ENCODE measurements at places on chromosomes 4 and X.

GRCh38 chr4:88010966-88011365 is 3.5 kb downstream of the PKD2 start:
- H3K27ac ChIP-seq: no peak overlapping the region
- peaks cover 9% of the 10 kb centered on the region for H3K27me3 ChIP-seq
- peaks cover 44% of the 10 kb centered on the region for H3K4me1 ChIP-seq
- no peak for DNase-seq
- peaks cover 8% of the 10 kb centered on the region for H3K36me3 ChIP-seq

GRCh38 chr4:79576429-79576753 is 168.4 kb upstream of the GK2 start:
- H3K36me3 ChIP-seq: no peaks in the 10 kb centered on the region
- no peak overlapping the region for H3K27ac ChIP-seq
- no peak overlapping the region for H3K4me3 ChIP-seq

DNA sequence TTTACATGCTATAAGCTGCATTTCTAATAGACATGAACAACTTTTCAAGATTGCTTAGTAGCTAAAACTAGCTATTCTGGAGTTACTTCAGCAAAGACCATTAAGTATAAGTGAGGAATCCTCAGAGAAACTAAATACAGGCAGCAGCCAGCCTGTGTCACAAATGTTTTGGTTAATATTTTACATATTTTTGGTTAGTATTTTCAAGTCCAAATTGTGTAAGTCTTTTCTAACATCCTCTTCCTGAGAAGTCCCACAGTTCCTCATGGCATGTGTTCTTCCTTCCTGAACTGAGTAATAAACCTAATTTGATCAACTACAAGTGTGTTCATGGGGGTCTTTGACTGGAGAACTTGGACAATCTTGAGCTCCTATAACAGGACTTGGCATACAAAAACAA is 42.4 kb upstream of the MCF2 start:
- H3K27ac ChIP-seq: no peak overlapping the region
- peaks cover 38% of the 10 kb centered on the region for H3K36me3 ChIP-seq
- H3K27me3 ChIP-seq: no peaks in the 10 kb centered on the region
- DNase-seq: no peak

DNA sequence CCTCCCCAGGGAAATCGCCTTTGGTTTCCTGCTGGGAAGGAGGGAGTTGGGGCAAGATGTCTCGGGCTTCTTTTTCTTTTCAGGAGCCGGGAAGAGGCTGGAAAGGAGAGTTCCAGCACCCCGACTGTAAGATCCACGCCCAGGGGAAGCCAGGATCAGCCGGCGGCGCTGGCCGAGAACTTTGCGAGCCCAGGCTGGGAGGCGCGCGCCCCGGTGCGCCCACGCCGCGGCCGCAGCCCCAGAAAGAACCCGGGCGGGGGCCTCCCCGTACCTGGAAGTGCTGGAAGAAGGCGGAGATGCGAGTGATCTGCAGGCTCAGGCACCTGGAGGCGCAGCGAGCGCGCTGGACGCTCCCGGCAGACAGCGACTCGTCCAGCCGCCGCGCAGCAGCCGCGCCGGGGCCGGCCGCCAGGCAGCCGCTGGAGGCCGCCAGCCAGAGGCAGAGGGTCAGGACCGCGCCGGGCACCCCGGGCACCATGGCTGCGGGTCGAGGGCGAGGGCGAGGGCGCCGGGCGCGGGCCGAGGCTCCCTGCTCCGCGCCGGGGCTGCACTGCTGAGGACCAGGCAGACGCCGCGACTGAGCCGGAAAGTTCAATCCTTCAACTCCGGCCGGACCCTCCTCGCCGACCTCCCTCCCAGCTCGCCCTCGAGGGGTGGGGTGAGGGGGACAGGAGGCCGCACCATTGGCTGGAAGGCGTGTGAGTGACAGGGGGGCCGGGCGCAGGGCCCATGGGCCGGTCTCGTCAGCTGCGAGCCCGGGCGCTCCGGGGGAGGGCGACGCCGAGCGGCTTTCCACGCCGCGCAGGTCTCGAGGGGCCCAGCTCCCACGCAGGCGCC is at the start of gene ANOS1:
Gene ANOS1, minus strand, starts transcription at position 579 of the 837 bp plus-strand sequence. Its CDS starts 101 bp downstream, at position 478.
- no peak within 1 kb of the TSS for H3K27ac ChIP-seq
- H3K36me3 ChIP-seq: no peaks in the 10 kb centered on the region
- H3K27me3 ChIP-seq: peaks cover 25% of the 10 kb centered on the region
- peaks cover 2% of the 10 kb centered on the region for H3K4me1 ChIP-seq
- H3K4me3 ChIP-seq: no peak within 1 kb of the TSS

- H3K27ac ChIP-seq: peak overlapping the region; percentile 34
- H3K27me3 ChIP-seq: peaks cover 17% of the 10 kb centered on the region
- H3K4me3 ChIP-seq: peak overlapping the region; percentile 43
- H3K36me3 ChIP-seq: peaks cover 1% of the 10 kb centered on the region
- peak; percentile 75 for DNase-seq
- peaks cover 29% of the 10 kb centered on the region for H3K4me1 ChIP-seq
These were observed 23.6 kb upstream of the YTHDC1 start for GRCh38 chr4:68373513-68373912.

DNA sequence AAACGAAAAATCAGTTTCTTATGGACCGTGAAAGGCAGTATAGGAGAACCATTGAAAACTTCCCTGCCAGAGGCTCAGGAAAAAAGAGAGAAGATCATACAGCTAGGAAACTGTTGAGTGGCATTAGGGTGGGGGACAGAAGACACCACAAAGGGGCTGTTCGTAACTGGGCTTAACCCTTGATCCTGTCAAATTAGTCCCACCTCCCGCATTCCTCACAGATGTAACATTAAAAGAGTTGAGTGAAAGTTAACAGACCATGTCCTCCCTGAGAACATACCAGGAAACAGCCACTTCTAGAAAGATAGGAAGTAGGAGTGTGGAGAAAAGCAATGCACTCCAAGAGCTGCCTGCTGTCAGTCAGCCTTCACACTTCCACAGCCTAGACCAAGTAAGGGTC is 8.7 kb downstream of the SHROOM4 start:
- H3K4me1 ChIP-seq: no peaks in the 10 kb centered on the region
- no peak overlapping the region for H3K4me3 ChIP-seq
- peaks cover 1% of the 10 kb centered on the region for H3K27me3 ChIP-seq
- no peak overlapping the region for H3K27ac ChIP-seq

DNA sequence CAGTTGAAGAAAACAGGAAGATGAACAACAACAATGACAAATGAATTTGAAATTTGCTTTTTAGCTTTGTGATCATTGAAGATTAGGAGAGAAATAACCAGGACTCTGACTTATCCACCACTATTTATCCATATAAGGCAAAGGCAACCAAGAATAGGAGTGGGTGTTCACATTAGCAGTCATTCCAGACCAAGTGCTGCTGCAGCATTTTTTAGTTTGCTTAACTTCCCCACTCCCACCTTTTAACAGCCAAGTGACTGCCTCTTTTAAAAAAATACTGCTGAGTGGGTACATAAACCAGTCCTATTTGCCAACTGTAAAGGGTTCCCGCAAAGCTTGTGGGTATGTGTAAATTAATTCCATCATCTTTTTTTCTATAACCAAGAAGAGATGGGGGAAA is 230.9 kb downstream of the IQCM start:
- no peaks in the 10 kb centered on the region for H3K36me3 ChIP-seq
- no peak for DNase-seq
- no peak overlapping the region for H3K4me3 ChIP-seq
- H3K27me3 ChIP-seq: no peaks in the 10 kb centered on the region
- H3K4me1 ChIP-seq: no peaks in the 10 kb centered on the region

DNA sequence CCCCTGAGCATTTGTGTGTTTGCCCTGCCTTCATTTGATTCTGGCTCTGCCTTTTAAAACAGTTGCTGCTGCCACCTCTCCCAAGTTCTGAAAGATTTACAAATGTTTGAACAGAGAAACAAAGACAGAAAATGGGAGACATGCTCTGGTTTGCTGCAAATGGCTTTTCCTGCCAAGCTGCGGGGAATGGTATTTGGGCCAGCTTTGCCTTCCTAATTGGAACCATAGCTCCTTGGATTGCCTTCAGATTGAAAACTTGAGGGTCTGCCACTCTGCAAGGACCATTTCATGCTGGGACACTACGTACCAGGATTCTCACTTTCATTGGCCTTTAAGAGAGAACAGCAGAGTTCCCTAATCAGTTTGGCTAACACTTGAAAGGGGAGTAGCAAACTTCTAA is 74.9 kb downstream of the NHS start:
- H3K27me3 ChIP-seq: peaks cover 1% of the 10 kb centered on the region
- H3K27ac ChIP-seq: no peak overlapping the region
- no peaks in the 10 kb centered on the region for H3K36me3 ChIP-seq
- H3K4me1 ChIP-seq: no peaks in the 10 kb centered on the region

DNA sequence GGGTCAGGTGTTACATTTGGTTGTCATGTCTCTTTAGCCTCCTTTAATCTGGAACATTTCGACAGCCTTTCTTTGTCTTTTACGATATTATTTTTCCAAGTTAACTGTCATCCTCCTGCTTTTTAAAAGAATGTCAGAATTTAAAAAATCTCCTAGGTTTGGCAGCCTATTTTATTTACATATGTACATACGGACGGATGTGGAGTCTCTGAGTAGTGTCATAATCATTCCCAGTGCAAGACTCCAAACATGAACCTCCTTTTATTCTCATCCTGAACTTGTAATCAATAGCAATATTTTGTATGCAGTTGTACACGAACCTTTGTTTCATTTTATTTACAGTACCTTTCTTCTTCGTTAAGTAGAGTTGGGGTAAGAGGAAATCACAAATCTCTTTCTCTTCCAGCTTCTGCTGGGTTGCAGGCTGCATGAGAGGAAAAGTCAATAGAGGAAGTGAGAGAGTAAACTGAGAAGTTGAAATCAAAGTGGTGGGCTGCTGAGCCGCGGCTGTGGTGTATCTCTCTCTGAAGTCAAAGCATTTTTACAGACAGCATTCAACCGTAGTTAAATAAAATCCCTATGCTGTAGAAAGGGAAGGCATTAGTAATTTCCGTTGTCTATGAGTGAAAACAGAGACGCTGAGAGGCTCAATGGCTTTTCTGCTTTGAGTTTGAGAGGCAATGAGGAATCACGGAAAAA is 53.9 kb upstream of the RPS6KA3 start:
- DNase-seq: peak; percentile 26
- no peaks in the 10 kb centered on the region for H3K36me3 ChIP-seq
- H3K27me3 ChIP-seq: no peaks in the 10 kb centered on the region
- H3K4me3 ChIP-seq: peak overlapping the region; percentile 37
- H3K27ac ChIP-seq: peak overlapping the region; percentile 43

DNA sequence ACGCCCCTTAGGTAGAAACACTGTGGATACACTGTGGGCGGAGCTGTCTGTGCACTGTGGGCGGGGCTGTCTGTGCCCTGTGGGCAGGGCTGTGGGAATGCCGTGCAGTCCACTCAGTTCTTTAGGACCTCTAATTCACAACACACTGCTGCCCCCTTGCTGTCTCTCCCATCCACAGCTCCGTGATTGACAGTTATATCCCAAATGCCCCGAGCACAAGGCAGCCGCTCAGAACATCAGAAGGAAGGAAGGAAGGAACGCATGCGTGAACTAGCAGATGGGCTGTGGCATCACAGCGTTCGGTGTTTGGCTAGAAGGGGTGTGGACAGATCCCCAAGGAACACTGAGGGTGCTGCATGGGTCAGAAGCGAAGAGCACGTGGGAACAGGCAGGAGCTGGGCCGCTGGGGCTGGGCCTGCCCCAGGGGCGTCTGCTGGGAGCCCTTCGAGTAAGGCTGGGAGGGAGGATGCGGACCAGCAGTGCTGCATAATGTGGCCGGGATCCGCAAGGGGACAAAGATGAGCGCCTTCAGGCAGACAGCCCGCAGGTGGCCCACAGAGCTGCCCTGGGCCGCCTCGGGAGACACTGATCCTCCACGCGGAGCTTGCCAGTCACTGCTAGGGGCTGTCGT is 29.8 kb downstream of the ACOX3 start:
- H3K27ac ChIP-seq: no peak overlapping the region
- no peak overlapping the region for H3K4me3 ChIP-seq
- no peaks in the 10 kb centered on the region for H3K27me3 ChIP-seq

DNA sequence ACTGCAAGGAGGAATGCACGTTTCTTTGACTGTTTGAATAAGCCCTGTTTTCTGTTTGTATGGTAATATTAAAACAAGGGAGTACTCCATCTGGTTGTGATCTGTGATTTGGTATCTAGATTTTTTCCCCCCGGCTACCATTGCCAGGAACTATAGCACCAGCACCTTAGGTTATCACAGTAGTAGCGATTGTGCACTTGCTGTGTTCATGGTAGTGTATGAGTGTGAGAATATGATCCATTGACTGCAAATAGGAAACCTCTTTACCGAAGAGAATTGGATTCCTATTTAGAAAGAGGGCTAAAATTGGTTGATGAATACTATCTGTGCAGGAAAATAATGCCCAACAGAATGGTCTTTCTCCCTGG is 69.9 kb downstream of the LARP7 start:
- no peak for DNase-seq
- H3K4me3 ChIP-seq: peak overlapping the region; percentile 82
- H3K4me1 ChIP-seq: peaks cover 20% of the 10 kb centered on the region
- no peaks in the 10 kb centered on the region for H3K36me3 ChIP-seq
- H3K27ac ChIP-seq: no peak overlapping the region

DNA sequence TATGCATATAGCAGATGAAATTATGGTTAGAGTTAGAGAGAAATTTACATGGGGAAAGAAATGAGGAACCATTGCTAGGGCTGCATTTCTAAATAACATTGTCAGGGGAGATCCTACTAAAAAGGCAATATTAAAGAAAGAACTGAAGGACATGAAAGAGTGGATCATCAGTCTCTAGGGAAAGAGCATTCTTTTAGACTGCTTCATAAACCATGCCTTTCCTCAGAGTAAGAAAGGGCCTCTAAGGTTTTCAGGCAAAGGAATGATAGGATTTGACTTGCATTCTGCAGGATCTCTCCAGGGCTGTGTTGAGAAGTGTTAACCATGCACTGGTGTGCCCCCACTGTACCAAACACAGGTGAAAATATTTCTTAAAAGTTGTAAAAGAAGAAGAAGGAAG is 385.4 kb upstream of the MAD2L1 start:
- H3K36me3 ChIP-seq: no peaks in the 10 kb centered on the region
- no peak overlapping the region for H3K4me3 ChIP-seq
- no peaks in the 10 kb centered on the region for H3K4me1 ChIP-seq
- H3K27me3 ChIP-seq: peaks cover 2% of the 10 kb centered on the region

DNA sequence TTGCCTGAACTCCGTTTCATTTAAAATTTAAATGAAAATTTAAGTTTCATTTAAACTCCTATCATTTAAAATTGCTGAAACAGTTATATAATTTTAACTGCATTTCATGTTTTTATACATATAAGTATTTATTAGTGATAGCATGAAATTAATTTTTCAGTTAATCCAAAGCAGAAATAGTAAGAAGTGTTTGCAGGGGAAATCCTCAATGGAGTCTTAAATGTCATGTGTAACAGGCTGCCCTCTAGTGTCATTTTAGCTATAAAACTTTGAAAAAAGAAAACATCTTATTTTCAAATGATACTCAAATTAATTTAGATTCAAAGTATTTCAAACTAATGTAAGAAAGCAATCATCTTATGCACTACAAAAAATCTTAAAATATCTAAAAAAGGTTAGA is 27.2 kb downstream of the TAPT1 start:
- peaks cover 21% of the 10 kb centered on the region for H3K36me3 ChIP-seq
- H3K4me1 ChIP-seq: peaks cover 36% of the 10 kb centered on the region
- no peak overlapping the region for H3K4me3 ChIP-seq
- no peak overlapping the region for H3K27ac ChIP-seq
- no peaks in the 10 kb centered on the region for H3K27me3 ChIP-seq
- DNase-seq: no peak

GRCh38 chr4:6474053-6474568 is 1.7 kb upstream of the PPP2R2C start:
- DNase-seq: peak; percentile 9
- H3K4me3 ChIP-seq: no peak overlapping the region
- no peak overlapping the region for H3K27ac ChIP-seq
- peaks cover 30% of the 10 kb centered on the region for H3K27me3 ChIP-seq
- peaks cover 6% of the 10 kb centered on the region for H3K4me1 ChIP-seq

- H3K36me3 ChIP-seq: no peaks in the 10 kb centered on the region
- peak overlapping the region; percentile 54 for H3K4me3 ChIP-seq
- no peak for DNase-seq
- peak overlapping the region; percentile 10 for H3K27ac ChIP-seq
- H3K27me3 ChIP-seq: no peaks in the 10 kb centered on the region
- H3K4me1 ChIP-seq: peaks cover 6% of the 10 kb centered on the region
These were observed 35.5 kb downstream of the TBC1D9 start for GRCh38 chr4:140720387-140721304.

All from activated CD4-positive, alpha-beta T cell treated with anti-CD3 and anti-CD28 coated beads, Interleukin-2, amount 10 ng/mL, durations not matched to agents 7 days and 5 days (primary cell).